ENCODE measurements at places on chromosomes 5 and 9. TPM values are rescaled to one million over a fixed set of nuclear protein-coding genes. Genes with fewer than 3 reads are reported as not detected.

Gene RNF224
- not detected for total RNA-seq

Gene CXCL14
- total RNA-seq: not detected

Gene TBC1D13
- total RNA-seq: 24.3 TPM

Gene SLC4A9
- total RNA-seq: not detected

Gene IFNK
- not detected for total RNA-seq

Gene IL3
- total RNA-seq: not detected

Gene DMRT3
- total RNA-seq: not detected

Gene RNF183
- total RNA-seq: not detected

Gene SNX2
- total RNA-seq: 65.3 TPM

Gene ADAMTS16
- not detected for total RNA-seq
